Ovary (tissue), 10 donors: ENCODE measurements at places on chromosomes 7 and 10. TPM values are rescaled to one million over a fixed set of nuclear protein-coding genes. Genes with fewer than 3 reads are reported as not detected.

Gene RUFY2
- 32.8 TPM for total RNA-seq

Gene ZP3
- total RNA-seq = 0.73 TPM

Gene POLR3A
- 11.8 TPM for total RNA-seq

GRCh38 chr10:74433993-74434392, 283.0 kb downstream of the ADK start:
- DNase-seq = no peak
- no peaks in the 10 kb centered on the region for H3K36me3 ChIP-seq

- no peaks in the 10 kb centered on the region for H3K27me3 ChIP-seq
- no peaks in the 10 kb centered on the region for H3K36me3 ChIP-seq
- no peak for DNase-seq
- H3K4me1 ChIP-seq = no peaks in the 10 kb centered on the region
- no peak overlapping the region for H3K4me3 ChIP-seq
Observed at GRCh38 chr7:92437956-92438491, 9.3 kb upstream of the GATAD1 start.

GRCh38 chr10:122368502-122369254, 5.8 kb upstream of the PLEKHA1 start:
- H3K27ac ChIP-seq = no peak overlapping the region
- H3K36me3 ChIP-seq = no peaks in the 10 kb centered on the region
- DNase-seq = no peak

- H3K27ac ChIP-seq = no peak overlapping the region
- DNase-seq = no peak
- no peaks in the 10 kb centered on the region for H3K4me1 ChIP-seq
- H3K4me3 ChIP-seq = no peak overlapping the region
- no peaks in the 10 kb centered on the region for H3K36me3 ChIP-seq
Observed at GRCh38 chr10:405648-406047, 270.4 kb downstream of the ZMYND11 start.

- no peaks in the 10 kb centered on the region for H3K36me3 ChIP-seq
- H3K27ac ChIP-seq = peak overlapping the region; percentile 48
- H3K4me3 ChIP-seq = no peak overlapping the region
- H3K27me3 ChIP-seq = no peaks in the 10 kb centered on the region
- no peak for DNase-seq
- H3K4me1 ChIP-seq = peaks cover 52% of the 10 kb centered on the region
Observed at GRCh38 chr10:124727361-124727960, 16.7 kb downstream of the FAM53B start.

GRCh38 chr7:105306298-105306748, 82.4 kb downstream of the SRPK2 start:
- no peaks in the 10 kb centered on the region for H3K27me3 ChIP-seq
- H3K27ac ChIP-seq = no peak overlapping the region
- no peak overlapping the region for H3K4me3 ChIP-seq
- peaks cover 2% of the 10 kb centered on the region for H3K4me1 ChIP-seq

- peak overlapping the region; percentile 96 for H3K27ac ChIP-seq
- H3K36me3 ChIP-seq = no peaks in the 10 kb centered on the region
- peak overlapping the region; percentile 77 for H3K4me3 ChIP-seq
- peak; percentile 92 for DNase-seq
Observed at GRCh38 chr7:100675581-100676350, 2.2 kb downstream of the GNB2 start.
